ENCODE measurements at places on chromosomes 11 and 22. TPM values are rescaled to one million over a fixed set of nuclear protein-coding genes. Genes with fewer than 3 reads are reported as not detected.

SERPIND1 gene
- total RNA-seq: not detected

TRIM48 gene
- not detected for total RNA-seq

DENND5A gene
- 31.3 TPM for total RNA-seq

TRIM49D1 gene
- not detected for total RNA-seq

IGSF9B gene
- 3.3 TPM for total RNA-seq

P2RX6 gene
- not detected for total RNA-seq

FOLH1 gene
- 0.52 TPM for total RNA-seq

ELF5 gene
- total RNA-seq: not detected

ESAM gene
- total RNA-seq: 20.8 TPM

PAMR1 gene
- 3.6 TPM for total RNA-seq

SHISA8 gene
- not detected for total RNA-seq

NADSYN1 gene
- total RNA-seq: 45.7 TPM

CDC42BPG gene
- 13.5 TPM for total RNA-seq

GAL3ST3 gene
- 2.6 TPM for total RNA-seq

Data from body of pancreas (tissue), 4 donors.